ENCODE measurements at places on chromosomes 7 and 10. TPM values are rescaled to one million over a fixed set of nuclear protein-coding genes. Genes with fewer than 3 reads are reported as not detected.

EBLN1 gene
- total RNA-seq, result not detected

SPACDR gene
- total RNA-seq, result 0.25 TPM

PDE6C gene
- not detected for total RNA-seq

NME8 gene
- total RNA-seq, result not detected

RNF148 gene
- total RNA-seq, result 0.40 TPM

HOXA5 gene
- not detected for total RNA-seq
